ENCODE measurements at places on chromosomes 3 and 15.

DNA sequence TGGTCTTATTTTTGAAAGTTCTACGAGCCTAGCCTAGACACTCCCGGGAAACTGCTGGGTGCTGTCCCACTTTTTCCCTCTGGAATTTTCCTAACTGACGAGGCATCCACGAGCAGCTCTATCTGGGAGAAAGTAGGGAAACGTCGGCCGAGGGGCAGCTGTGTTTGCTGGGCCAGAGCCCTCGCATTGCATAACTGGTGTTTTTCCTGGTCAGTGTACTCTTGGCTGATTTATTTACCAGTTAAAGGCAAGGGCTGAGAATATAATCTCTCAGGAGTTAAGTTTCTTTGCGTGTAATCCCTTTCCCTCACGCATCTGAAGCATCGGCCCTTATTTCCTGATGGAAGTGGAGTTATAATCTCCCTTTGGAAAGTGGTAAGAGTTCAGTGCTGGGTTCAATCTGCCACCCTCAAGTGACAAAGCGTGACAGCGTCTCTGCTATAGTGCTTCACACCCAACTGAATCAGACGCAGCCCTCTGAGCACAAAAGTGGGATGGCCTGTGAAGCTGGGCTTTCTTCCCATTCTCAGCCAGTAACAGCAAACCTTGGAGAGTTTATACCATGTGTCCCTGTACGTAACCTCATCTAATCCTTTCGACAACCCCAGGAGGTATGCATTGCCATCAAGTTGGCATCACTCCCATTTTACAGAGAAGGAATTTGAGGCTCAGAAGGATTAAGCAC, 311.5 kb downstream of the RORA start:
- DNase-seq: no peak

DNA sequence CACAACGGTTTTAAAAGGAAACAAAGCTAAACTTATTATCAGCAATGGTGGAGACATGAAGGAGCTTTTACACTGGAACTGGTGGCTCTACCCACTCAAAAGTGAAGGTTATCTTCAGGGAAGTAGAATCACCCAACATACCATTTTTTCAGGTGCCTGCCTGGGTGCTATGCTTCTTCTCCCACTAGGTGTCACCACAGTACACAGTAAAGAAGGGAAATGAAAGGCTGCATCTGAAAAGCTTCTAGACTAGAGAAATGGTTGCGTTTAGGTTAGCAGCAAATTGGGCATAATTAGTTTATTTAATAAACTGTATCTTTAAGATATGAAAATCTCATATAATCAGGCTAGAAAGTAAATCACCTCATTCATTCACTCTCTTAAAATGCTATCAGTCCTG, 47.0 kb upstream of the SELENOK start:
- no peak for DNase-seq

DNA sequence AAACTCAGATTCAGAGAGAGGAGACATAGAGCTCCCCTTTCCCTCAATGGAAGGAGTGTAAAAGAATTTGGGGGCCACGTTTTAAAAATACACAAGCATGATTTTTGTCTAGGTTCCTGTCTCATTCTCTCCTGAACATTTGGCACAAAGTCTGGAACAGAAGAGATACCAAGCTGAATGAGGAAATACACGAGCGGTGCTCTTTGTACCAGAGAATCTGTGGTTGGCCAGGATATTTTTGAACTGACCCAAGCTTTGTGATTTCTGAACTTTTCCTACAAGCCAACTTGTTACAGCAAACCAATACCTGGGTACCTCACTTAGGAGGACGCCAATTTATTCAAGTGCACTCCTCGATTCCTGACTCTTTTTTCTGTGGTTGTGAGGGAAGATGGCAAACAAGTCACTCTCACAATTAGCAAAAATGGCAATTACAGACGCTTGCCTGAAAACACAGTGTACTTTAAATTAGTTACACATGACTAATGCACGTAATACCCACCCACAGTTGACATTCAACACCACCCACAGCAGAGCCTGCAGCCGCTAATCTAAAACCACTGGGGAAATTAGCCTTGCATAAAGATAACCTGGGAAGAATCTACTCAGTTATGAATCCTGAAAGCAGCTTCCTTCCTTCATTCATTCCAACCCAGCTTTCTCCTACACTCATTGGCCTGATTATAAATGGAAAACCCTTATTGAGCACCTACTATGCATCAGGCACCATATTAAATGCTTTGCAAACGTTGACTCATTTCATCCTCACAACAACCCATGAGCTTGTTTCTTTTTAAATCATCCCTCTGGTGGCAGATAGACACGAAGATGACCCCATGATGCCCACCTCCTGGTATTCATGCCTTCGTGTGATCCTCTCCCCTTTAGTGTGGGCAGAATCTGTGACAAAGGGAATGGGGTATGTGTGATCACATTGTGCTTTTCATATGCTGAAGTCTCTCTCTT, 293.5 kb downstream of the KBTBD8 start:
- no peak for DNase-seq

GRCh38 chr15:101264911-101265641, 12.2 kb downstream of the SELENOS start:
- no peak for DNase-seq

DNA sequence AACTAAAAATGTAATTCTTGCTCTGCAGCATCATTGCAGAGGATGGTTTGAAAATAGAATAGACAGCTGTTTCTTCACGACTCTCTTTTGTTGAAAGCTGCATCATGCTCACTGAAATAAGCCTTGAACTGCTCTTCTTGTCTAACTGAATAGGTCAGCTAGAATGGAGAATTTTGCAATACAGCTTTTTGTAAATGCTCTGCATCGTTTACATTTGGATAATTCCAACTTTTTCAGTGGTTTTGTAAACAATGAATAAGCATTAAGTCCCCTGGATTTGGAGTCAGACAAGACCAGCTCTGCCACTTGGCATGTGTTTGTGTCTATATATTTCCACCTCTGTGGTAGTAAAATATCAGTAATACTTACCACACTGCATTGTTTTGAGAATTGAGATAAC, 95.2 kb downstream of the PLSCR2 start:
- DNase-seq: no peak

GRCh38 chr15:100526027-100526481, 2.7 kb downstream of the CERS3 start:
- DNase-seq: no peak

GRCh38 chr15:60574801-60575631, 96.1 kb upstream of the ICE2 start:
- DNase-seq: no peak

DNA sequence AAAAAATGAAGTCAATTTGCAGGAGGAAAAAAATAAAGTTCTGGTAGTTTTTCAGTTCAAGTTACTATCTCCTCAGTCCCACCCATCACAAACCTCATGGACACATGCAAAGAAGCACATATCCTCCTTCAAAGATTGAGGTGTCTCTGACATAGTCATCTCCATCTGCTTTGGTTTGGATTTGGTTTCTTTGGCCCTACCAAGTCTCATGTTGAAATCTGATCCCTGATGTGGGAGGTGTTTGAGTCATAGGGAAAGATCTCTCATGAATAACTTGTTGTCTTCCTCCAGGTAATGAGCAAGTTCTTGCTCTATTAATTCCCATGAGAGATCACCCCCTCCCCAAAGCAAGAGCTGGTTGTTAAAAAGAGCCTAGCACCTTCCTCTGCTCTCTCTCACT, 446.8 kb downstream of the IGSF11 start:
- no peak for DNase-seq

DNA sequence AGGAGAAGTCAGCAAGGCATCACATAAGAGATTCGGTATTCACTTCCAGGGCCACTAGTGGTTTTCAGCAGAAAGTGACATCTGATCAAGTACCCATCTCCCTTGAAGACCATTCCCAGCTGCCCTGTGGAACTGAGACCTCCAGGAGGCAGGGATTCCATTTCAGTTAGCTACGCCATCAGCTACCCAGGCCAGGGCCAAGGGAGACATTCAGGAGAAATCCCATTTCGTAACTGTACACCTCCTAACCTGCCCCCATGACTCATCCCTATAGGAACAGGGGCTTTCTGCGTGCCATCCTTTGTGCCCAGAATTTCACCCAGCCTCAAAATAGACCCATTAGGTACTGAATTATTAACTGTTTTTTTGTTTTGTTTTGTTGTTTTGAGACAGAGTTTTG, 24.7 kb downstream of the SPATA12 start:
- no peak for DNase-seq

DNA sequence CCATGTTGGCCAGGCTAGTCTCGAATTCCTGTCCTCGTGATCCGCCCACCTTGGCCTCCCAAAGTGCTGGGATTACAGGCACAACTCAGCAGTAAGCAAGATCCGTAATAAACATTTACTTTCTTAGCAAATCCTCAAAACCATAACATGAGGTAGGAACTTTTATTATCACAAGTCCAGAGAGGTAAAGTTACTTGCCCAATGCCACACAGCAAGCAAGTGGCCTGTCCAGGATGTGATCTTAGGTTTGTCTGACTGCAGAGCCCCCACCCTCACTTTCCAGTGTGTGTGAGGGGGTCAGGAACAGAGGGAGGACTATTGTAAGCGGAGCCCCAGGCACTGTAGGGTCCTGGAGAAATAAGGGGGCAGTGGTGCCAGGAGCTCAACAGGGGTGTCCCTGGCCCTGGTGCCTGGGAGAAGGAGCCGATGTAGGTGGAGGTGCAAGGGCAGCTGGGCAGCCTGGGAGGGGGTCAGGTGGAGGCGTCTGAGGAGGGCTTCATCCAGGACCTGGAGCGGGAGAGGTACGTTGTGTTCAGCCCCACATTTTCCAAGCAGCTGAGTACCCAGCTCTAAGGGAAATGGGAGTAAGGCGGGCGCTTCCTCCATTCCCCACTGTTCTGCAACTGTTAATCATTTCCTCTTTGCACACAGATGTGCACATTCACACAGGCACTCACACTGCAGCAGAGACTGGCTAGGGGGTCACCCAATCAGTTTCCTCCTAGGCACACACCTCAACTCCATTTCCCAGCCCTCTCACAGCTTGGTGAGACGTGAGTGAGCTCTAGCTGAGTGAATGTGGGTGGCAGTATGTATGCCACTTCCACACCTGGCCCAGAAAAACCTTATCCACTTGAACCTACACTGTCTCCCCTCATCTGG, 5.9 kb downstream of the RPUSD3 start:
- DNase-seq: no peak

DNA sequence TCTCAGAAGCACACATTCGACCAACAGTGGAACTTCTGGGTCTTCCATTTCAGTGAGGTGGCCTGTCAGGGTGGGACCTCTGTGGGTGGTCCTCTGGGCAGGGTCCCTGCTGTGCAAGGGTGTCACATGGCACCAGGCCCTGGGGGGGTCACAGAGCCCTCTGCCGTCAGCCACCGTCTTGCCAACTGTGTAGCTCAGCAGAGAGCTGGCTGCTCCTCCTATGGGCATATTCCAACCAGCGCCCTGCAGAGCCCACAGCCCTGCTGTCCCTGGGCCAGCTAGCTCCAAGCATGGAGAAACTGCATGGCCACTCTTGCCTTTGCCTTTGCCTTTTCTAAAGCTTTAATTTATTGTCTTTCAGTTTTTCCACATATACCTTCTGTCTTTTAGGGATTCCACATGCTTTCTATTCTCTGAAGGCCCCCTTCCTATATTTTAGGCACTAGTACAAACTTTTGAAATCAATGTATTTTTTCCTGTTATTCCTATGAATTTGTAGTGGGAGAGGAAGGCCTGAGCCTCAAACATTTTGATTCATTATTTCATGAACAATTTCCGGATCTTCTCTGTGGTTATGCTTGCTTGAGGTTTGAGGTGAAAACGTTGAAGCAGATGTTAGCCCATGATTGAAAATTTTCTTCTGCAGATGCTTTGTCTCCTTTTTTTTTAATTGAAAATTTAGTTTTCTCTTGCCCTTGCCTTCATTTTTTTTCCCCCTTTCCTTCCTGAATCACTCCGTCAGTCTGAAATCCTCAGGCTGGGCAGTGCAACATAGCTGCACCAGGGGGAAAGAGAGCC, 11.7 kb downstream of the IQCF1 start:
- no peak for DNase-seq
